ENCODE measurements at places on chromosomes 3 and 15. TPM values are rescaled to one million over a fixed set of nuclear protein-coding genes. Genes with fewer than 3 reads are reported as not detected.

Gene ONECUT1
- not detected for total RNA-seq

Gene CPNE9
- not detected for total RNA-seq

Gene CLDN18
- total RNA-seq: not detected

Gene TICRR
- total RNA-seq: 0.12 TPM

Gene MESP2
- total RNA-seq: 0.20 TPM

Gene SELENOT
- total RNA-seq: 63.3 TPM

Gene AADACL2
- total RNA-seq: not detected

Gene FNDC3B
- total RNA-seq: 64.4 TPM

Gene KBTBD13
- total RNA-seq: 10.6 TPM

Gene NAA50
- 79.5 TPM for total RNA-seq

Gene FBXW12
- total RNA-seq: not detected

Gene LRRC3B
- total RNA-seq: 0.10 TPM

Gene SV2B
- 2.5 TPM for total RNA-seq

Gene SLC9C1
- 2.3 TPM for total RNA-seq

Gene EXD1
- total RNA-seq: not detected

Gene MUC13
- total RNA-seq: not detected

Gene GPR176
- 1.5 TPM for total RNA-seq

Gene GRK7
- not detected for total RNA-seq

Gene CCR3
- not detected for total RNA-seq

Gene GP5
- total RNA-seq: not detected

Gene CHCHD4
- total RNA-seq: 36.8 TPM

Gene IL5RA
- 0.17 TPM for total RNA-seq

Gene TYRO3
- total RNA-seq: 5.0 TPM

Gene RHOA
- 266 TPM for total RNA-seq

Gene C15orf62
- total RNA-seq: not detected

Gene SLC22A13
- total RNA-seq: not detected

Gene SI
- total RNA-seq: not detected

Gene STX19
- total RNA-seq: not detected

Gene ZBTB47
- total RNA-seq: 90.5 TPM

Gene PRR20G
- not detected for total RNA-seq

Gene ADPRH
- total RNA-seq: 10.3 TPM

Gene GRAMD1C
- 3.4 TPM for total RNA-seq

Gene ROPN1
- total RNA-seq: not detected

Gene KNG1
- total RNA-seq: 0.37 TPM

Gene GNB4
- 16.3 TPM for total RNA-seq

Gene PLSCR5
- total RNA-seq: not detected

Measured in left ventricle myocardium superior (tissue), 1 donor.